ENCODE measurements at places on chromosomes 4 and X. TPM values are rescaled to one million over a fixed set of nuclear protein-coding genes. Genes with fewer than 3 reads are reported as not detected.

GLUD2 gene
- 0.53 TPM for total RNA-seq

ASB5 gene
- not detected for total RNA-seq

RASSF6 gene
- total RNA-seq, result 7.4 TPM

GPR143 gene
- 0.79 TPM for total RNA-seq

KCTD8 gene
- total RNA-seq, result under 0.01 TPM

FGD1 gene
- 1.7 TPM for total RNA-seq

FDCSP gene
- total RNA-seq, result not detected

DDX53 gene
- not detected for total RNA-seq

KLF8 gene
- 6.0 TPM for total RNA-seq

GYG2 gene
- under 0.01 TPM for total RNA-seq

CBR4 gene
- 14.7 TPM for total RNA-seq

CXCL10 gene
- 0.13 TPM for total RNA-seq

PITX2 gene
- not detected for total RNA-seq

SSX3 gene
- not detected for total RNA-seq

TRIM60 gene
- not detected for total RNA-seq

ASB11 gene
- total RNA-seq, result not detected

HTR2C gene
- not detected for total RNA-seq

RXFP1 gene
- not detected for total RNA-seq

GPC4 gene
- total RNA-seq, result 0.26 TPM

FAM50A gene
- total RNA-seq, result 88.5 TPM

SH3RF1 gene
- 9.0 TPM for total RNA-seq

STATH gene
- total RNA-seq, result not detected

CCDC110 gene
- total RNA-seq, result under 0.01 TPM

SPARCL1 gene
- total RNA-seq, result not detected

TCEAL6 gene
- total RNA-seq, result not detected

YY2 gene
- total RNA-seq, result 0.79 TPM

SAGE1 gene
- total RNA-seq, result not detected

HPGD gene
- 4.2 TPM for total RNA-seq

DCAF8L2 gene
- total RNA-seq, result not detected

KIT gene
- under 0.01 TPM for total RNA-seq

IL2RG gene
- 0.26 TPM for total RNA-seq

SMIM10L2A gene
- 3.8 TPM for total RNA-seq

DNAAF6 gene
- not detected for total RNA-seq

VSIG1 gene
- total RNA-seq, result 0.26 TPM

DAPP1 gene
- total RNA-seq, result 31.3 TPM

MAGEA8 gene
- not detected for total RNA-seq

PAGE4 gene
- not detected for total RNA-seq

MAN2B2 gene
- 8.3 TPM for total RNA-seq

UGT2B7 gene
- total RNA-seq, result 0.26 TPM

IGSF1 gene
- total RNA-seq, result not detected

SOD3 gene
- total RNA-seq, result not detected

GPAT3 gene
- 4.5 TPM for total RNA-seq

Measured in bronchial epithelial cell (primary cell).